ENCODE measurements at places on chromosomes 1 and 21. TPM values are rescaled to one million over a fixed set of nuclear protein-coding genes. Genes with fewer than 3 reads are reported as not detected.

Gene MAEL
- not detected for total RNA-seq

Gene BECN2
- total RNA-seq: not detected

Gene NR0B2
- total RNA-seq: not detected

Gene RPL5
- 1,506 TPM for total RNA-seq

Gene ZBTB8B
- 3.7 TPM for total RNA-seq

Gene IL20
- not detected for total RNA-seq

Gene MXRA8
- total RNA-seq: 10.0 TPM

Gene MMP23B
- 19.1 TPM for total RNA-seq

Gene FABP3
- total RNA-seq: 34.8 TPM

- DNase-seq: no peak
Observed at GRCh38 chr1:74246315-74246714, 11.1 kb downstream of the TNNI3K start.

GRCh38 chr1:42250164-42250563 lies 84.9 kb downstream of the FOXJ3 start:
- DNase-seq: no peak

DNA sequence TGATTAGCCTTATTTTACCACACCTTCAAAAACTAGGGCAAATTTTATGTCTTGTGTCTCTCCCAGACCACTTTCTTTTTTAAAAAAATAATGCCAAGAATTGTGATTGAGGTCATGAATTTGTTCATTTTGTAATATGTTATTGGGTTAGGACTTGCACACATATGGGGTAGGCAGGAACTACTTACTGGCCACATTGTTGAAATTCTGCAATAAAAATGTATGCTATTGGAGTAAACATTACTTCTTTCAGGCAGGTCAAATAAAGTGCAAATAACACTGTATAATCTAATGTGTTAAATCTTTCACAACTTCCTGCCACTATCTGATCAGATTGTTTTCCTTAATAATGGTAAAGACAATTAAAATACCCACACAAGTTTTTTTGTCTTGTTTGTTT lies 166.6 kb upstream of the COL11A1 start:
- no peak for DNase-seq

- no peak for DNase-seq
Observed at GRCh38 chr21:14382486-14382834, 486 bp downstream of the HSPA13 start.

GRCh38 chr1:66383611-66384010 lies 150.3 kb upstream of the SGIP1 start:
- no peak for DNase-seq

- no peak for DNase-seq
Observed at GRCh38 chr1:232650845-232651244, 20.9 kb upstream of the SIPA1L2 start.

- no peak for DNase-seq
Observed at GRCh38 chr1:232556351-232556750, 73.6 kb downstream of the SIPA1L2 start.

DNA sequence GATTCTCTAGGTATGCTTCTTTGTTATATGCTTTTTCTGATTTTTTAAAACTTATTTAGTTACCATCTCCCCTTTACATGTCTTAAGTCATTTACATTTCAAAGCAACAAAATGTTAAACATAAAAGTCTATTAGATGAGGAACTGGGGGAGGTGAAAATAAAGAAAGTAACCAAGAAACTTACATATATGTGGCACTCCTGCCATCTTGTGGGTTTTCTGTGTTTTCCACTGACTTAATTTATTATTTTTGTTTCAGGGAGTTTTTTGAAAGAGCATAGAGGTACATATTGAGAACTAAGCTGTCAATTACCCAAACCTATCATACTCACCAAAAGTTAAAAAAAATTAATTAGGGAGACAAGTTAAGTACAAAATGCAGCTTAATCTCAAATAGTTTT lies 1531.1 kb downstream of the MRPL39 start:
- no peak for DNase-seq

GRCh38 chr1:162561616-162562469 lies at the start of gene UAP1:
Gene UAP1 (plus strand): TSS chr1:162561722. CDS start chr1:162566069, 4,347 bp downstream.
- peak; percentile 56 for DNase-seq

DNA sequence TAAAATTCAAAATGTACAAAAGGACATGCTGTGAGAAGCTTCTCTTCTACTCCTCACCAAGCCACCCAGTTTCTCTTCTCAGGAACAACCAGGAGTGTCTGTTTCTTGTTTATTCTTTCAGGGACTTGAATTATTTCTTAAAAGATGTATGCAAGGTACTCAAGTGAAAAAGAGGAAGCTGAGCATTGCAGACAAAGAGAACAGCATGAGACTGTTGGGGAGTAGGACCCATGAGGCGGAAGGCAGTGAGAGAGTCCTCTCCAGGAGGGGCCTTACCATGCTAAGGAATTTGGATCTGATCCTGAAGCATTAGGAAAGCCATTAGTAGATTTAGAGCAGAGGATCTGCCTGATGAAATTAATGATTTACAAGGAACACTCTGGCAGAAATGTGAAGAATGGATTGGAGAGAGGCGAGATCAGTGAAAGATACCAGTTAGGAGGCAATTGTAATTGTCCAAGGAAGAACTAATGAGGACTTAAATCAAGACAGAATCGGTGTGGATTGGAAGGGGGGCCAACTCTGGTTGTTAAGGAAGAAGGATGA lies 14.7 kb upstream of the SSX2IP start:
- no peak for DNase-seq

- DNase-seq: no peak
Observed at GRCh38 chr1:226001963-226002666, 3.0 kb upstream of the SDE2 start.

DNA sequence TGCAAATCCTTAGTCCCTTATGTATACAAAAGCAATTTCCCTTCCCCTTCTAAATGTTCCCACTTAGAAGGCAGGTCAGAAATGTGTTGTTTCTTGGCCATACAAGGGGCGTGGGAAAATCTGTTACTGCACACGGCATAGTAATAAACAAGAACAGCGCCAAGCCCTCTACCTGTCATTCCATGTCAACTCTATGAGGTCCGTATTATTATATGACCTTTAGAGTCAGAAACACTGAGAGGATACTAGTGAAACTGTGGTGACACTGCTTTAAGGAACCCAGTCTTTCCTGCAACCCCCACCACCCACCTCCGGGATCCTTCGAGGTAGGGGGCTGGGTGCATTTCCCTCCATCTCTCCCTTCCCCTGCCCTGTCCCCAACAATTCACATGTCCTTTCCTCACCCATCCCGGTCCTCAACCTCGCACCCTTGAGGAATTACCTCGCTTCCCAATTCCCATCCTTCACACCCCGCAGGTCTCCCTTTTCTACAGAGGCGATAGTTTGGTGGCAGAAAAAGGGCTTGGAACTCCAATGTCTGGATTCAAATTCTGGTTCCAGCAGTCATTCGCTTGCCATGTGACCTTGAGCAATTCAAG lies 647 bp downstream of the SDHB start:
- DNase-seq: no peak

GRCh38 chr1:239843541-239843940 lies 248.1 kb upstream of the FMN2 start:
- DNase-seq: no peak

DNA sequence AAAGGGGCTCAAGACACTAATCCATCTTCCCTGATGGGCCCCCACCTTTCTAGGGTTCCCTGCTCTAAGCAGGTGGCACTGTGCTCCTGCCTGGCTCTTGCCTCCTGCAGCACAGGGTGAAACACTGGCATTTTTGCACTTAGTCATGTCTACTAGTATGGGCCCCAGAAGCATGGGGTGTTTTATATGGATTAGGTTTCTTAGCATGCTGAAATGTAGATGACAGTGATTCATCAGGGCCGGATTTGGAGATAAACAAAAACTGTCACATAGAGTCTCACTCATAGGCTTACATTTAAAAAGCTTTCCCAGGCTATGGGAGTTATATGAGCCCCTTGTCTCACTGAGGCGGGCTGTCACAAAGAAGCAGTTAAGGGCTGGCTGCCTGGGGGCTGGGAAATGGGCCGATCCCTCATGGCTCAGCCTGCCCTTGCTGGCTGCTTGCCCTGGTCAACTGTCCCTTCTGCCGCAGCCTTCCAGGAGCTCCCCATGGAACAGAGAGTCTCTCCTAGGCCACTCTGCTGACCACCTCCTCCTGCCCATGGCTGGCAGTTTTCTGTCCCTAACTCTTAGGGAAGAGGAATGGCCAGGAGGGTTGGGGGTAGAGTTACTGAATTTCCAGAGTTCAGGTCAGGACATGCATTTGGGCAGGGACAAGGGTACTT lies 6.5 kb downstream of the GALNT2 start:
- DNase-seq: no peak

DNA sequence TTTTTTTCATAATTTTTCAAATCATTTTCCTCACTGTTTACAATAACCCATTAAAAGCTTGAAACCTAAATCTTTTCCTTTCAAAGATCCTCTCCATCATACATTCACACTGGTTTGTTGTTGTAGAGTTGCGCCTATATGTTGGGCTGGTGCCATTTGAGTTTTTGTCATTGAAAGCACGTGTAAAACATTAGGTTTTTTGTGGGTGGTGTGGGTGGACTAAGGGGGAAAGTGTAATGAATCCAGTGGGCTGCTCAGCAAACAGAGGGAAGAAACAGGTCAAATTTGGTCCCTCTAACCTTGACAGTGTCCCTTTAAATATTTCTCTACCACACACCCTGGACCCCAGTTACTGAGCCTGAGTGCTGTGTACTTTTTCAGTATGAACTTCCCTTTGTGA lies 46.8 kb downstream of the KDM1A start:
- no peak for DNase-seq

- DNase-seq: no peak
Observed at GRCh38 chr1:101898137-101898536, 98.6 kb downstream of the OLFM3 start.

DNA sequence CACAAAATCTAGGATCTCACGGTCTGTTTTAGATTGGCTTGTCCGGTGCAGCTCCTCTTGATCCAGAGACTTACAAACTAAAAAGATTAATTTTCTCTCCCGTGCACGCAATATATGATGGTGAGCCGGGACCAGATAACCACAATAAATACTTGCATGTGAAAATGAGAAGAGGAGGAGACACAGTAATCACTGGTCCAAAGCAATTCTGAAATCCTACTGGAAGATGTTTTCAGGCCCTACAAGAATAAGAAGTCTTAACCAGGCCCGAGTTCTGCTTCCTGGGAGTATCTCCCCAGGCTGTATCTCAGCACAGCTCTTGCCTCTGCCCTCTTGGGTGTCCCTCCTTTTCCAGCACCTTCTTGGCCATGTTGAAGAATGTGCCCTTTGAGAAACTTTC lies 1.0 kb upstream of the WDR4 start:
- no peak for DNase-seq

DNA sequence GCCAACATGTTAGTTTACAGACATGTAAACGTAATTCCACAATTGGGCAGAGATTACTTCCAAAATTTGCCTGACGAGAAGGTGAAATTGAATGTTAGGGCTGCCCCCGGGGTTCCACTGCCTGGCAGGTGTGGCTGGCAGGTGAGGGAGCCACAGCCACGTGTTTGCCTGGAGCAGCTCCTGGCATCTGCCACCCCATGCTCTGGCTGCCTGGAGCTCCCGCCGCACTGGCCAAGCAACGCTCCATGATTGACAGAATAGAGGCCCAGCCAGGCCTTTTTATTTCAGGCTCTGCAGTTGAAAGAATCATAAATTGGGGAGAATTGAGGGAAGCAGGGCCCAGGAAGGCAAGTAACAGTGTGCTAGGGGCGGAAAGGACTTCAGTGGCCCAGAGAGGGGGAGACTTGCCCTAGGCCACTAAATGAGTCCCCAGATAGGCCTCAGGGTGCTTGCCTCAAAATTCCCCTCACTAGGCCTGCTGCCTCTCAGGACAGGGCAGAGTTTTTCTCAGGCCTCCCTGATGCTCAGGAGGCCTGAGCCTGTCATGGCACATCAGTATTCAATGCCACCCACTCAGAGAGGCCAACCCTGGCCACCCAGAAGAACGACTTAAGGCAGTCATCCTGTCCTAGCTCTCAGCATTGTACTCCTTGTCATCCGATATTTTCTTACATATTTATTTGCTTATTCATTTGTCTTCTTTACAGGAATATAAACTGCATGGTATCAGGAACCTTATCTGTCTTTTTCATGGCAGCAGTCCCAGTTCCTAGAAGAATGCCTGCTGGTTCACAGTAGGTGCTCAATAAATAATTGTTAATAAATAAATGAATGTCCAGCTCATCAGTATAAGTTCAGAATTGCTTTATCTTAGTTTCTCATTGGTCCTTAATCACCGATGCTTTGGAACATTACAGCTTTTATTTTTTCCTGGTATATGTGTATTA lies 16.6 kb upstream of the S1PR1 start:
- DNase-seq: no peak

DNA sequence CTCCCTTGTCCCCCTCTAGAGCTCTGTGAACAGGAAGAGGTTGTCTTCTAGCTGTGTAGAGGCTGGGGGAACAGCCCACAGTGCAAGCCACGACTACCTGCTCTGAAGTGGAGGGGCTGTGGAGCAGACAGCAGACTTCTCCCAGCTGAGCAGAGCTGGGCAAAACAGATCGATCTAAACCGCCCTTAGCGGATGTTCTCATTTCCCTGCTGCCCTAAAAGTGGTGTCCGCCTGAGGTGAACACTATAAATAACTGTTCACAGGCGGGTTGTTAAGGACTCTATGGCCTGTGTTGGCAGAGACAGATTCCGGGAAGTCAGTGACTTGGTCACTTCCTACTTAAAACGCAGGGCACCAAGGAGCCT lies 203.2 kb downstream of the RHOU start:
- DNase-seq: no peak

DNA sequence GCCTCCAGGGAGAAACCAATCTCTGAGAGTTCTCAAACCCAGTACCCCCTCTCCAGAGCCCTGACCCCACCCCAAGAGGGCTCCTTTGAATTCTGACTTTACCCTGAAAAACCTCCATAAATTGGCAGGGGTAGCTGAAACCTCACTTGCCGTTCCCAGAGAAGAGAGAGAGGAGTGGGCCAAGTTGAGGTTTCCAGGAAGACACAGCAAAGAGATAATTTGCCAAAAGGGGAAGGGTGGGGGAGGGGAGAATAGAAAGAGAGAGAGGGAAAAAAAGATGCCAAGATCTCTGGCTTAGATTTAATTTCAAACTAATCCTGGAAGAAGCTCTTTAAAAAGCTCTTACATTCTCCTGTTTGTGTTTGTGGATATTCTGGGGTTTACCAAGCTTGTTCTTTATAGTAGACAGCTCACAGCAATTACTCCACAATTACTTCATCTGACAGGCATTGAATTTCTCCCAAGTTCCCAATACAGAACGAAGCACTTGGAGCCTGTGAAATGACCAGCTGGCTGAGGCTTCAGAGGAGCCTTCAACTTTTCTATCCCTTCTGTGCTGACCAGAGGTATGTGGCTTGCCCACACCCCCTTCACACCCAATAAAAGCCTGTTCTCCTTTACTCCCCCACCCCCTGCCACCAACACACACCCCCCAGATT lies 1.1 kb upstream of the GRHL3 start:
- DNase-seq: no peak

- DNase-seq: no peak
Observed at GRCh38 chr1:76142771-76143540, 68.4 kb downstream of the ST6GALNAC3 start.

GRCh38 chr1:18803851-18804250 lies 55.6 kb downstream of the TAS1R2 start:
- DNase-seq: no peak

- DNase-seq: no peak
Observed at GRCh38 chr1:159999204-159999603, 32.6 kb downstream of the PIGM start.

- no peak for DNase-seq
Observed at GRCh38 chr1:17423781-17424245, 15.7 kb downstream of the RCC2 start.

Measured in H1 (cell line).